ENCODE measurements at places on chromosomes 5 and 9. TPM values are rescaled to one million over a fixed set of nuclear protein-coding genes. Genes with fewer than 3 reads are reported as not detected.

RLN2 gene
- not detected for total RNA-seq

PDE8B gene
- not detected for total RNA-seq

NAA35 gene
- 25.8 TPM for total RNA-seq

GRCh38 chr5:180326989-180327565 lies 26.1 kb downstream of the GFPT2 start:
- H3K36me3 ChIP-seq: no peaks in the 10 kb centered on the region
- no peak overlapping the region for H3K4me3 ChIP-seq
- H3K27me3 ChIP-seq: no peaks in the 10 kb centered on the region
- no peak overlapping the region for H3K27ac ChIP-seq
- DNase-seq: no peak

DNA sequence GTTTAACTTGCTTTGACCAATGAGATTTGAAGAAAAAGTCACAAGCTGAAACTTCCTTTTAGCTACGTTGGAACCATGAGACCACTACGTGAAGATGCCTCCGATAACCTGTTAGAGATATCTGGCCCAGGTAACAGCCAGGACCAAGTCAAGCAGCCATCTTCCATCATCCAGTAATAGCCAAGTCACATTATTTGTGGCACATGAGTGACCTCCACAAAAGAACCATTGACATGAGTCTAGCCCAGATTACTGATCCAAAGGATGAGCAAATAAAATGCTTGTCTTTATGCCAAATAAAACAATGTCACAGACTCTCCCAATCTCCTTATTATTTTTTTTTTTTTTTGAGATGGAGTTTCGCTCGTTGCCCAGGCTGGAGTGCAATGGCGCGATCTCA lies 1.6 kb downstream of the DEPDC1B start:
- peaks cover 9% of the 10 kb centered on the region for H3K4me1 ChIP-seq
- no peaks in the 10 kb centered on the region for H3K36me3 ChIP-seq
- H3K27ac ChIP-seq: no peak overlapping the region
- H3K27me3 ChIP-seq: no peaks in the 10 kb centered on the region
- H3K4me3 ChIP-seq: no peak overlapping the region

- peaks cover 32% of the 10 kb centered on the region for H3K27me3 ChIP-seq
- H3K36me3 ChIP-seq: no peaks in the 10 kb centered on the region
- peak overlapping the region; percentile 66 for H3K4me3 ChIP-seq
- H3K27ac ChIP-seq: no peak overlapping the region
- no peak for DNase-seq
- H3K4me1 ChIP-seq: no peaks in the 10 kb centered on the region
Observed at GRCh38 chr5:32711681-32712480, 760 bp downstream of the NPR3 start.
